ENCODE measurements at places on chromosomes 6 and 20. TPM values are rescaled to one million over a fixed set of nuclear protein-coding genes. Genes with fewer than 3 reads are reported as not detected.

HLA-DOB gene
- total RNA-seq = 0.21 TPM

PTCRA gene
- not detected for total RNA-seq

ADGRG6 gene
- 72.2 TPM for total RNA-seq

C20orf144 gene
- 0.08 TPM for total RNA-seq

DST gene
- 59.7 TPM for total RNA-seq

TENT5A gene
- 0.94 TPM for total RNA-seq

ELOVL4 gene
- 1.6 TPM for total RNA-seq

SLPI gene
- total RNA-seq = 11.9 TPM

ASIP gene
- total RNA-seq = not detected

ANGPT4 gene
- 0.04 TPM for total RNA-seq

ABHD16B gene
- not detected for total RNA-seq

ELOVL2 gene
- 6.1 TPM for total RNA-seq

PREX1 gene
- 16.9 TPM for total RNA-seq

EPHA7 gene
- 0.11 TPM for total RNA-seq

EDN1 gene
- total RNA-seq = 40.0 TPM

SLC44A4 gene
- not detected for total RNA-seq

TBXT gene
- total RNA-seq = not detected

ADGRF5 gene
- total RNA-seq = not detected

PI16 gene
- total RNA-seq = not detected

EPB41L1 gene
- 60.7 TPM for total RNA-seq

CLPSL2 gene
- 0.80 TPM for total RNA-seq

CYP24A1 gene
- 68.3 TPM for total RNA-seq

CRISP3 gene
- total RNA-seq = not detected

SLC22A1 gene
- total RNA-seq = 2.4 TPM
